ENCODE measurements at places on chromosomes 2 and 18. TPM values are rescaled to one million over a fixed set of nuclear protein-coding genes. Genes with fewer than 3 reads are reported as not detected.

- peaks cover 3% of the 10 kb centered on the region for H3K27me3 ChIP-seq
- peaks cover 51% of the 10 kb centered on the region for H3K36me3 ChIP-seq
- H3K27ac ChIP-seq: peak overlapping the region; percentile 96
- DNase-seq: no peak
These were observed 4.5 kb upstream of the C18orf32 start for GRCh38 chr18:49491534-49491856.

DNA sequence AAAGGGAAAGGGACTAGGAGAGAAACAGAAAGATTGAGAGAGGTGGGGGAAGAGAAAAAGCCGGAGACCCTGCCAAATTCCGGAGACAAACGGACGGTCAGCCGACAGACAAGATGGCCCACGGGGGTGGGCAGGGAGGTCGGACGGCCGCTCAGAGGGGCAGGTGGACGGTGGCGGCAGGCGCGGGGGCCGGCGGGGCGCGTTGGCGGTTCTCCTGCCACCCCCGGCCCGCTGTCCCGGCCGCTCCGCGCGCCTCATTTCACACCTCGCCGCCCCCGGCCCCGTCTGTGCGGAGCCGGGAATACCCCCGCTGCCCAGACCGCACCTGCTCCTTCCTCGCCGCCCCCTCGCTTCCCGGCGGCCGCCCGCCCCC, 935 bp downstream of the SLC30A3 start:
- H3K4me1 ChIP-seq: peaks cover 34% of the 10 kb centered on the region
- H3K4me3 ChIP-seq: peak overlapping the region; percentile 48
- H3K27me3 ChIP-seq: peaks cover 50% of the 10 kb centered on the region

- H3K4me3 ChIP-seq: no peak overlapping the region
- no peaks in the 10 kb centered on the region for H3K4me1 ChIP-seq
- no peaks in the 10 kb centered on the region for H3K27me3 ChIP-seq
- peaks cover 43% of the 10 kb centered on the region for H3K36me3 ChIP-seq
- no peak for DNase-seq
These were observed 56.2 kb downstream of the ITSN2 start for GRCh38 chr2:24304098-24304497.

GRCh38 chr2:68251855-68252399, 405 bp downstream of the PPP3R1 start:
- H3K4me1 ChIP-seq: peaks cover 41% of the 10 kb centered on the region
- H3K4me3 ChIP-seq: peak overlapping the region; percentile 98
- peaks cover 20% of the 10 kb centered on the region for H3K36me3 ChIP-seq
- peak overlapping the region; percentile 98 for H3K27ac ChIP-seq
- H3K27me3 ChIP-seq: no peaks in the 10 kb centered on the region
- peak; percentile 51 for DNase-seq

DNA sequence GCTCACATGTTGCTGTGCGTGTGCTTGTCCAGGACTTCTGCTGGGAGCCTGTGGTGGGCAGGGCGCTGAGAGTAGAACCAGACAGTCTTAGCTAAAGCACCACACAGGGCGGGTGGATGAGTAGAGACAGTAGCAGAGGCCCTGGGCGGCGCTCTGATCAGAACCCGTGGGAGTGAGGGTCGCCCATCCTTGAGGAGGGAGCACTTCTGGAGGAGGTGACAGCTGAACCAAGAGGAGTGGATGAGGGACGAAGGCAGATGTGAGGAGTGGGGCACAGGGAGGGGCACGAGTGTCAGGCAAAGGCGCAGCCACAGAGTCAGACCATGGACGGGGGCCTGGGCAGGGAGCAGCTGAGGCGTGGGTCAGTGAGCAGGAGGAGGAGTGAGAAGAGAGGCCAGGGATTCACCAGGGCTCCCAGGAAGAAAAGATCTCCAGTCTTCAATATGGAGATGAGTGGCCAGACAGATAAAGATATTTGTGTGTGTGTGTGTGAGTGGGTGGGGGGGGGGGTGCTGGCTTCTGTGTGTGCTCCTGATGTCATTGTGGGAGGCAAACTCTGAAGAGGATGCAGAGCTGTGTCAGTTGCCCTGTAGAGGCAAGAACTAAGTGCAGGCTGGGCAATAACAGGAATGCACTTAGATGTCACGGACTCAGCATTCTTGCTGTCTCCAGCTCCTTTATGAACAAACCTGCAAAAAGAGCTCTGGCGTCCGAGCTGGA, 79.6 kb downstream of the TPO start:
- no peaks in the 10 kb centered on the region for H3K27me3 ChIP-seq
- no peak overlapping the region for H3K27ac ChIP-seq
- DNase-seq: peak; percentile 5
- peaks cover 9% of the 10 kb centered on the region for H3K4me1 ChIP-seq

The BOD1L2 gene
- total RNA-seq: not detected
